ENCODE measurements at places on chromosomes 12 and 14.
A peak's percentile ranks its signal among the peaks of the same experiment; 100 is the strongest.

DNA sequence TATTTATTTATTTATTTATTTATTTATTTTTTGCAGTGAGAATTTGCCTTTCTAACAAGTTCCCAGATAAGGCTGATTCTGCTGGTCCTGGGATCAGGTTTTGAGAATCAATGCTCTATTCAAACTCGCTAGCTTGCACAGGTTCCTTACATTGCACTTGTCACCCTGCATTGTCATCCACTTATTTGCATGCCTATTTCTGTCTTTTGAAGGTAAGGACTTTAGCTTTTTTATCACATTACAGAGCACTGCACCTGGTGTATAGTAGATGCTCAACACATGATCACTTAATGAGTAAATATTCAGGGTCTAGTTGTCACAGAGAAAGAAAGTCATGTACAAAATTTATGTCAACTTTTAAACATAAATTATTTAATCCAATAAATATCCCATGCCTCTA is 219.7 kb upstream of the BTG1 start:
- no peak for DNase-seq

DNA sequence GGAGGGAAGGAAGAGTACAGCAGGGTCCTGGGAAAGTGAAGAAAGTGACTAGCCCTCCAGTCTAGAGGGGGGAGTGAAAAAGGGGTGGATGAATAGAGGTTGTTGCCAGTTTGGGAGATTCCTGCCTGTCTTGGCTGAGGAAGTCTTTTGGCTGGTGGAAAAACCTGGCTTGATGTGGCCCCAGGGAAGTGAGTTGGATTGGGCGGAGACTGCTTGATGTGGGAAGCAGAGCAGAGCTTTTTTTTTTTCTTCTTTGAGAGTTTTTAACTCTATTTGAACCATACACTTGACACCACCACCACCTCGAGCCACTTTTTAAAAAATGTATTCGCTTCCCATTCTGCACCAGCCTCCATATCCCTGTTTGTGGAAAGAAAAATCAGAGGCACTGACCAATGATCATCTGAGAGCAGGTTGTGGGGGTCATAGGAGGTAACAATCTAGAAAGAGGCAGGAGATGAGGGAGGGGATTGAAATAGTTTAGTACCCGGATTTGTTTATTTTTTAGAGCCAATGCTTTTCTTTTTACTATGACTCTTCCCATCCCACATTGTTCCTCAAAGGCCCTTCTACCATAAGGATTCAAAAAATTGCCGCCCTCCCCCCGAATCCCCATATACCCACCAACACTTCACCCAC is 690 bp upstream of the DTX3 start:
- no peak for DNase-seq

GRCh38 chr14:76112889-76113624 is 38.7 kb upstream of the GPATCH2L start:
- DNase-seq: no peak

GRCh38 chr14:99930420-99931274 is 134.6 kb upstream of the EVL start:
- peak; percentile 13 for DNase-seq

DNA sequence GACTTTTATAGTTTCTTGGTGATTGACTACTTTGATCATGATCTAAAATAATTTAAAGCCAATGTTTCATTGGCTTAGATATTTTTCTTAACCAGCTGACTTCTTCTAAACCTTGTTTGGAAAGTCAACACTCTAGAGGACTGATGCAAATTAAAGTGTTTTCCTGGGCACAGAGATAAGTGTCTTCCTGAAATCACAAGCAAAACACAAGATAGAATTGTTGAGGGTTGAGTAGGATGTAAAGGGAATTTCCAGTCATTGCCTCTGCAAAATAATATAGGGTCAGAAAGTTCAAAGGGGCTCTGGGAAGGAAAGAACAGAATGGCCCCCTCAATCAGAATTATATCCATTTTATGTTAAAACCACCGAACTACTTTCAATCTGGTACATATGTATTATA is 156.3 kb upstream of the LRIG3 start:
- DNase-seq: no peak

DNA sequence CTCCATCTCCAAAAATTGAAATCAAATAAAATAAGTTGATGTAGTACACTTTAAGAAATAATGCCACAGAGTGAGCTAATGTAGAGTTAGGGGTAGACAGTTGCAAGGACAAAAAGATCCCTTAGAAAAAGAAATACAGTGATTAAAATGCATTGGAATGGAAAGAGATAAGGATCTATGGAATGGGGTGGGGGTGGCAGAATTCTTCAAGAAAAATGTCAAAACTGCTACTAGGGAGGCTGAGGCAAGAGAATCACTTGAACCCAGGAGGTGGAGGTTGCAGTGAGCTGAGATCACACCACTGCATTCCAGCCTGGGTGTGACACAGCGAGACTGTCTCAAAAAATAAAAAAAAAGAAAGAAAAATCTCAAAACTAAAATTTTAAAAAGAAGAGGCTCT is 6.5 kb downstream of the OLR1 start:
- DNase-seq: no peak

GRCh38 chr14:65879248-65880009 is 466.9 kb downstream of the FUT8 start:
- DNase-seq: no peak

- no peak for DNase-seq
Observed at GRCh38 chr12:12784911-12785814, at the start of gene APOLD1. APOLD1 (plus strand) TSS chr12:12785659; CDS start chr12:12785692, 33 bp downstream.

GRCh38 chr12:30794020-30794419 is 39.3 kb upstream of the CAPRIN2 start:
- no peak for DNase-seq

DNA sequence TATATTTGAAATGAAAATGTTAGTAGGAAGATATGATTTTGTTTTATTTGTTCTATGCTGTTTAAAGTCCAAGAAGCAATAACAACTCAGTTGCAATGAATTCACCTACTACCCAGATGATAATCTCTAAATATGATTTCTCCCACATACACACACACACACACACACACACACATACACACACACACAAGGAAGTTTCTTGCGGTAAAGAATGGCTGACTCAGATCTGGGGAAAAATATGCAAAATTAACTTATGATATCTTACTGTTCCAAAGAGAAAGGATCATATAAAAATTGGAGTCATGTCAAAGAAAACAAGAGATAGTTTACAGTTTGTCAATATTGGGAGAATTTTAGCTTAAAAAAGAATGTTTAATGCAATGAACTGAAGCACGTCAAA is 456.7 kb downstream of the SLC16A7 start:
- DNase-seq: no peak

DNA sequence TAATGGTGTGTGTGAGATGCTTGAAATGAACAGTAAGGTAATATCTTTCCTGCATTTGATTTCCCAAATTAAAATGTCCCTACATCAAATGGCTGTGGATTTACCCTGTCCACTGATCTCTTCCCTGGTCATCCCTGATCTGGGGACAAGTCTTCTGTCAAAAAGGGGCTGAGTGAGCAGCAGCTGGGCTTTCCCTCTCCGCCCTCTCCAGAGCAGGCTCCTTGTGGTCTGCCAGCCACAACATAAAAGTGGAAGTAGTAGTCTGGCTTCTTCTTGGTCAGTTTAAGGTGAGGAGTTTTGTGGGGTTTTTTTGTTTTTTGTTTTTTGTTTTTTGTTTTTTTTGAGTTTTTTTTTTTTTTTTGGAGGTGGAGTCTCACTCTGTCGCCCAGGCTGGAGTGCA is 25.2 kb upstream of the PLXNC1 start:
- no peak for DNase-seq

- no peak for DNase-seq
Observed at GRCh38 chr14:78450669-78451318, 280.6 kb downstream of the NRXN3 start.

- peak; percentile 94 for DNase-seq
Observed at GRCh38 chr14:34539407-34540180, at the start of gene EAPP. EAPP (minus strand) TSS chr14:34539701; CDS start chr14:34539628, 73 bp downstream.

DNA sequence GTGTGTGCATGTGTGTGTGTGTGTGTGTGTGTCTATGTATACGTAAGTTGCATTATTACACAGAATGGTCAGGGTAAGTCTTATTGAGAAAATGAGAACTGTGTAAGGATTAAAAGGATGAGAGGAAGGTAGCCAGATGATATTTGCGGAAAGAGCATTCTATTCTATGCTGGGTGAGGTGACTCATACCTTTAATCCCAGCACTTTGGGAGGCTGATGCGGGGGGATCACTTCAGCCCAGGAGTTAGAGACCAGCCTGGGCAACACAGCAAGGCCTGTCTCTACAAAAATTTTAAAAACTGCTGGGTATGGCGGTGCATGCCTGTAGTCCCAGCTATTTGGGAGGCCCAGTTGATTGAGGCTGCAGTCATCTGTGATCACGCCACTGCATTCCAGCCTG is 103.7 kb downstream of the SLC38A1 start:
- DNase-seq: no peak

DNA sequence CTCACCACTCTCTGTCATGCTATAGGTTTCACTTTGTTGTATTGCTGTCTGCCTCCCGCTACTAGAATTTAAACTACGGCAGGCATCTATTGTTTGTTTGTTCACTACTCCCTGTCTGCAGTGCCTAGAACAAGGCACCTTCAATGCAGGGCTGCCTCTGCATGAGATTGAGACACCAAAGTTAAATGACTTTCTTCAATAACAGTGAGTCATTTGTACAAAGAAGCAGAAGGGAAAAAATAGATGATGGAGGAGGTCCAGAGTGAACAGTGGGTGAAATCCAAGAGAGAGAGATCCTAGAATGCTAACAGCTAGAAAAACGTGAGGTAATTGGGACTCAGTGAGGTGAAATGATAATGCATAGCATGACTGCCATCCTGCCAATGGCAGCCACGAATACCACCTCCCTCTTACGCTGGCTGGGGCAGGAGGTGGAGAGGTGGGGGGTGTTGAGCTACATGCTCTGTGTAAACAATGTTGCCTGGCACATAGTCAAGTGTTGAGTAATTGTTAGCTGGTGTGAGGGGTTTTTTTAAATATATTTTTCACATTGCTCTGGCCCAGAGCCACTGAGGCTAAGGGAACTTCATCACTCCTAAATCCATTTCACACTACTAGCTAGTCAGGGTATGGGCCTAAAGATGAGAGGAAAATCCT is 367.6 kb downstream of the RPS29 start:
- no peak for DNase-seq

GRCh38 chr14:89239023-89239422 is 178.0 kb downstream of the FOXN3 start:
- no peak for DNase-seq

- DNase-seq: no peak
Observed at GRCh38 chr12:49964849-49965624, 3.4 kb downstream of the AQP5 start.

DNA sequence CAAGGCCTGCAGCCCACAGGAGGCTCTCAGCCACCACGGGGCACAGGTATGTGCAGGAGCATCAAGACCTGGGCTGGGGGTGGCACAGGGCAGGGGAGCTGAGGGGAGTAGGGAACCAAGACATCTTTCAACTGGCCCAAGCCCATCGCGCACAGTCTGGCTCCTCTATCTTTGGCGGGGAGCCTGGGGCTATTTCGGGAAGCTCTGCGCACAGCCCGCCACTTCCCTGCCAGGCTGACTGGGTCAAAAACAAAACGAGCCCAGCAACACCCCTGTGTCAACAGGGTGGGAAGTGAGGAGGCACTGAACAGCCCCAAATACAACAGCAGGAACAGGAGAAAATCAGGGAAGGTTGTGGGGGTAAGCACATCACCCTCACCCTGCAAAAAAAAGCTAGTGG is 83.9 kb downstream of the ARL6IP4 start:
- no peak for DNase-seq

- DNase-seq: peak; percentile 68
Observed at GRCh38 chr12:47941871-47942613, 21.4 kb upstream of the TMEM106C start.

DNA sequence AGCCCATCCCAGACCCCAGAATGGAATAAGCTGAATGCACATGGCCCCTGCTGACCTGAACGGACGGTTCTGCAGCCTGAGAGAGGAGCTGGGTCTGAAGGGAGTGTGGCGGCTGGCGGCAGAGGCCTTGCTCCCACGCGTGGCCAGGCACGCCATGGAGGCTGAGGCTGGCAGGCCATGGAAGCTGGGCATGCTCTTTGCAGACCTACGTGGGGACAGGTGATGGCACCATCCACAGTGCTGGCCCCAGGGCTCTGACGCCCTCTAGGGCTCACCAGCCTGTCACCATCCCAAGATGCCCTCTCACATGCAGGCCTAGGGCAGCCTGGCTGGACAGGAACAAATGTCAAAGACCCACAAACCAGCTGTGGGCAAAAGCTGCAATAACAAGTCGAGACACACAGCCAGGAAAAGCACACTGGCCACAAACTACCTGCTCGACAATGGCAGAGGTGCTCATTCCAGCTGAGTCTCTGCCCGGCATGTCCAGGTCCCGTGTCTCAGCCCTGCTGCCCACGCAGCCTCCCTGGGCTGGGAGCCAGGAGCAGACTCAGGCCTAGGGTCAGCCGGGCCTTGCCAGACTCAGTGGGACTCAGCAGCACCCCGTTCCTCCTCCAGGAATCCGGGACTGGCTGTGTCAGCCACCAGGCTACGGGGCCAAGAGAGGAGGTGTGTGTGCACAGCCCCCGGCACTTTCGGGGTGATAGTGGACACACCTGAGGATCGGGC is 19.7 kb downstream of the BTBD6 start:
- DNase-seq: no peak

DNA sequence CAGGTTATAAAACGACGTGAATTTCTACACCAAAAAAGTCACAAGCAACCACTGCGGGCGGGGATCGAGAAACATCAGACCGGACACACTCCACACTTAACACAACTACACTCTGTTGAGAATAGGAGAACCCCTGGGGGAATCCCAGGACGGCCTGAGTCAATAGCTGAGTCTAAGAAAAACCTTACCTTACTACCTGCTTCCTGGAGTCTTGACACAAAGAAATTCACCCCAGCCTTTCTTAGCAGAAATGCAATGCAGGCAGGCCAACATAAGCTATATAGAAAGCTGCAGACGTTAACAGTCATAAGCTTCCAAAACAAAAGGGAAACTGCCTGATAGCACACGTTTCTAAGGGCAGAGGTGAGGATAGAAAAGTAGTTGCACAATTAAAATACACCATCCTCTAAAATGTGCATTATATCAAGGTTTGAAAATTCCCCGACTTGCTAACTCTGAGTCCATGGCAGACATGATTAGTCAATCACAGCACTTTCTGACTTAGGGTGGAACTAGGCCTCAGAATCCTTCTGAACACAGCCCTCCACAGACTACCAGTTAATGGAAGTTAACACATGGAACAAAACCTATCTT is 68.0 kb downstream of the CCDC88C start:
- DNase-seq: peak; percentile 66
